ENCODE measurements at places on chromosomes 16 and 17.
A peak's percentile ranks its signal among the peaks of the same experiment; 100 is the strongest.

DNA sequence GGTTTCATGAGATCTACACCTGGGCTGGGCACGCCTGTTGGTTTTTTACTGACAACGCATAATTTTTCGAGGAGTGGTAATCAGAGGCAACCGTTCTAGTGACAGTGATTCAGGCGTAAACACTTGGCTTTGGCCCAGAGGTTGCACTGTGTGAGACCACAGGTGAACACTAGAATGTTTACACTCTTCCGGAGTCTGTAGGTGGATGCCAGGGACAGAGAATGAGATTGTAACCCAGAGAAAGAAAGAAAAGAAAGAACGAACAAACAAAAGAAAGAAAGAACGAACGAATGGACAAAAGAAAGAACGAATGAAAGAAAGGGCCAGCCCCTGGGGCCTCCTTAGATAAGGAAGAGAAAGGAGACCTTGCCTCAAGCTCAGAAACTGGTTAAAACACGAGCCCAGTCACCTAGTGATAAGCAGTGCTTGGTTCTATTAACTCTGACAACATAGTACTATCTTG is 113.2 kb downstream of the PRKCB start:
- no peak for DNase-seq

- no peak for DNase-seq
Measured at GRCh38 chr16:78984887-78985464, 615.6 kb downstream of the MAF start.

GRCh38 chr17:78146471-78146869 is 285 bp downstream of the C17orf99 start:
- DNase-seq: peak; percentile 23

DNA sequence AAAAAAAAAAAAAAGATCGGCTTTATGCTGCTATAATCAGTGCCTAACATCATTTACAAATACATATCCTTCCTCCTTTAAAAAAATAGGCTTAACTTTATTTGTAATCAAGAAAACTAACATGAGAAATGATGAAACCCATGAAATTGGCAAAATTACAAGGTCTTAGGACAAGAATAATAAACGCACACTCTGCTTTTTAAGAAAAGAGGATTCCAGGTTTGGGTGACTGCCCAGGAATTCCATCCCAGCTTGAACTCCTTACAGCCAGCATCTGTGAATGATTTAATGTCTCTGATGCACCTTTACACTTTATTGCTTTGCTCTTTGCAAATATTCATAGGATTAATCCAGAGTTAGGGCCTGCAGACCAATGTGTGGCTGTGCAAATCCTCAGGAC is 196.0 kb downstream of the CBLN1 start:
- DNase-seq: no peak

DNA sequence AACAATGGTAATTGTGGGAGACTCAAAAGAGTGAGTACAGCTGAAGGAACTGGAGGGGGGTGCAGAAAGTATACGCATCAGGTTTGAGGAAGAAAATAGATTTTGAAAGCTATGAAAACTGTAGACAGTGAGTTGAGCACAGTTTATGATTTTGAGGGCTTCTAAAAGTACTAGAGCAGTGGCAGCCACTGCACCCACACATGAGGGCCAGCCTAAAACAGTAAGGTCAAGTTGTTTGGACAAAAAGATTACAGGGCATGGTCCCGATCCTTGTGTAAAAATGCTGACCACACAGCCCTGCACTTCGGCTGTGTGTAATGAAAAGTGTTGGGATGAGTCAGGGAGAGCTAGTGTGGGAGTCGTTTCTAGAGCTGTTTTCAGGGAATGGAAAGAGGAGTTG is 2282.1 kb downstream of the TP53TG3F start:
- no peak for DNase-seq

GRCh38 chr17:28610376-28610775 is 3.6 kb downstream of the RSKR start:
- DNase-seq: no peak

DNA sequence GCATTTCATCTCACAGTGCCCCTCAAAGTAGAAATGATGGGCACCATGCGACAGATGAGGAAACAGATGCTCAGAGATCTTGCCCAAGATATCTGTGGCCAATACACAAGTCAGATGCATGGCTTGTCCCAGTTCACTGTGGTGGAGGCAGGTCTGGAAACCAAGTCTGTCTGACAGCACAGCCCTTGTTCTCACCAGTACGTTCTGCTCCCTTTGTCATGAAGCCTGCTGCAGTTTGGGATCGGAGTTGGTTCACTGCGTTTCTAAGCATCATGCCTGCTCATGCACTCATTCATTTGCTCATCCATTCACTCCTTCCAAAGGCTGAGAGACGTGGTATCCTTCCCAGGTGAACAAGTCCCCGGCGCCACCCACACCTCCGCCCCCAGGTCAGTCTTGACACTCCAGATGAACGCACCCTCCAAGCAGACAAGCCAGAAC is 27.2 kb upstream of the MEAK7 start:
- DNase-seq: no peak

DNA sequence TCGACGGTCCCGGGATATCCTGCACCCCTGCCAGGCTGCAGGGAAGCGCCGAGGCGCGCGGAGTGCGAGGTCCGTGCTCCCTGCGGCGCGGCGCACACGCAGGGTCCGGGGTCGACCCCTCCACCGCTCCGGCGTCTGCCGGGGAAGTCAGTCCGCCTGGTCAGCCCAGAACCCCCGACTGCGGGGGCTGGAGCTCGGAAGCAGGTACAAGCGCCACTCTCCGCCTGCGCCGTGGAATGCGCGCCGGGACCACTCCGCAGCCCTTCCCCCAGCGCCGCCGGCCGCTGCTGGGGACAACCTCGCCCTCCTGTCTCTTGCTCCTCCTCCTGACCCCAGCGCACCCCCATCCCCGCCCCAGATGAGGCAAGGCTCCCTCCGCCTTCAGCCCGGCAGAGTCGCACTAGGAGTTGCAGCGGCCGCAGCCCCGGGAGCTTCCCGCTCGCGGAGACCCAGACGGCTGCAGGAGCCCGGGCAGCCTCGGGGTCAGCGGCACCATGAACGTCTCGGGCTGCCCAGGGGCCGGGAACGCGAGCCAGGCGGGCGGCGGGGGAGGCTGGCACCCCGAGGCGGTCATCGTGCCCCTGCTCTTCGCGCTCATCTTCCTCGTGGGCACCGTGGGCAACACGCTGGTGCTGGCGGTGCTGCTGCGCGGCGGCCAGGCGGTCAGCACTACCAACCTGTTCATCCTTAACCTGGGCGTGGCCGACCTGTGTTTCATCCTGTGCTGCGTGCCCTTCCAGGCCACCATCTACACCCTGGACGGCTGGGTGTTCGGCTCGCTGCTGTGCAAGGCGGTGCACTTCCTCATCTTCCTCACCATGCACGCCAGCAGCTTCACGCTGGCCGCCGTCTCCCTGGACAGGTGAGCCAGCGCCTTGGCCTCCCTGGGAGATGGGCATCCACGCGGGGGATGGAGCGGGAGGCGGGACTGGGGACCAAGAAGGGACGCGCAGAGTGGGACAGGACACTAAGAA is at the start of gene GALR2:
TSS of gene GALR2 (plus strand) at position 392 of the 974 bp plus-strand sequence. CDS start at position 495, 103 bp downstream.
- DNase-seq: no peak

- DNase-seq: no peak
Measured at GRCh38 chr17:73248532-73248931, 13.1 kb downstream of the CPSF4L start.

- DNase-seq: no peak
Measured at GRCh38 chr17:1186214-1186820, 6.5 kb upstream of the ABR start.

- DNase-seq: no peak
Measured at GRCh38 chr16:11051879-11052808, 107.8 kb downstream of the CLEC16A start.

GRCh38 chr16:66360624-66361324 is 5.7 kb upstream of the CDH5 start:
- no peak for DNase-seq

DNA sequence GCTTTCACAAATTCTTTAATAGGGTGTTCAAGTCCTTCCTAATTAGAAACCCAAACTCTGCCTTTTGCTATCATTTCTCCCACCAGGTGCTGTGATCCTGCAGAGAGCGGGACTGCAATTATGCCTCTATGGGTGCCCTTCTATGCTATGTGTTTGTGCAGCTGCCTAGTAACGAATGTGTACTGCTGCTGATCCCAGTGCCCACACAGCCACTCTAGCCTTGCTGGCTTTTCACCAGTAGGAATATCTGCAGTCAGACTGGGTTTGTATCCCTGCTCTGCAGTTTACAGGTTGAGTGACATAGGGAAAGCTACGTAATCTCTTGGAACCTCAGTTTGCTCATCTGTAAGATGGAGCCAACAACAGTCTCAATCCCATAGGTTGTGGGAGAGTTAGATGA is 179.6 kb upstream of the IRX3 start:
- no peak for DNase-seq

DNA sequence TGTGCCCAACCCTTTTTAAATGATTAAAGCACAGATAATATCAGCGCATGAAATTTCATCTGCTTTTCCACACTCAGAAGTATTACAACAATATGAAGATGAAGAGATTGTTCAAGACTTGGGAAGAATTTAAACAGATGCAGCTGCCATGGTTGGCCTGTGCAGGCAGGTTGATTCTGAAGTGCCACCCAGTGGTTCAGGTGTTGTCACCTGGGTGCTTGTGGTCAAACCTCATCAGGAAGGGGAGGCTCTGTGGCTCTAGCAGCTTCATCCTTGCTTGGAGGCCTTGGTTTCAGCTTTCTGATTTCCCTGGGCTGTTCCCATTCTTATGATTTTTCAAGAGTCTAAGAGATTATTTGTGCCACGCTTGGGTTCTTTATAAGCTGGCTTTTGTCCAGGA is 22.2 kb upstream of the CLEC18C start:
- no peak for DNase-seq

GRCh38 chr16:55444754-55445485 is 34.1 kb upstream of the MMP2 start:
- no peak for DNase-seq

GRCh38 chr17:75922173-75922961 is 17.7 kb upstream of the MRPL38 start:
- no peak for DNase-seq

DNA sequence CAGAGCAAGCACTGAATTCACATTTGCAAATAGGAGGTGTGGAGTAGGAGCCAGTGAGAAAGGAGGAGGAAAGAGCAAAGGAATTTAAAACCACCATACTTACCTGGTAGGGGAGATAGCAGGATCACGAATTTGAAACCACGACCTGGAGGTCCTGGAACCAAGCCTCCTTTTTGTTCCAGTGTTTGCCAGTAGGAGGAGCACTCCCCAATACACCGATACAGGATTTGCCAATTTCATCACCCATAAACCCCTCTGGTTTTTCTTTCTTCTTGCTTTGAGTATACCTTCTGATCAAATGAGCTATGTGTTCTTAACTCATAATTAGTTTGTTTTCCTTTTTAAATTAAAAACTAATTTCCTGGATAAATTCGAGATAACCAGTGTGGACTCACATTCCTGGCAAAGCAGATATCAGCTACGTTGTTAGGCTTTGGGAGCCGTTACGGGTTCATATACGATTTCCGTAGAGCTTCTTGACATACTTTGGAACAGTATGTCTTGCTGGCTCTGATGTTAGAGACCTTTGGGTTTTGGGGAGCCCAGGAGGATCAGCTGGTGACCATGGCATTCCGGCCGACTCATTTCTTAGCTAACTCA is 22.7 kb downstream of the BCO1 start:
- no peak for DNase-seq

DNA sequence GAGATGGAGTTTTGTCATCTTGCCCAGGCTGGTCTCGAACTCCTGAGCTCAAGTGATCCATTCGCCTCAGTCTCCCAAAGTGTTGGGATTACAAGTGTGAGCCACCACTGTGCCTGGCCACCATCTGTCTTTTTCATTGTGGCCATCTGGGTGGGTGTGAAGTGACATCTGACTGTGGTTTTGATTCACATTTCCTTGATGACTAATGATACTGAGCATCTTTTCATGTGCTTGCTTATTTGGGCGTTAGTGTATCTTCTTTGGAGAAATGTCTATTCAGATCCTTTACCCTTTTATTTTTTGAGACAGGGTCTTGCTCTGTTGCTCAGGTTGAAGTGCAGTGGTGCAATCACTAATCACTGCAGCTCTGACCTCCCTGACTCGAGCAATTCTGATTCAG is 53.9 kb upstream of the ERN1 start:
- no peak for DNase-seq

DNA sequence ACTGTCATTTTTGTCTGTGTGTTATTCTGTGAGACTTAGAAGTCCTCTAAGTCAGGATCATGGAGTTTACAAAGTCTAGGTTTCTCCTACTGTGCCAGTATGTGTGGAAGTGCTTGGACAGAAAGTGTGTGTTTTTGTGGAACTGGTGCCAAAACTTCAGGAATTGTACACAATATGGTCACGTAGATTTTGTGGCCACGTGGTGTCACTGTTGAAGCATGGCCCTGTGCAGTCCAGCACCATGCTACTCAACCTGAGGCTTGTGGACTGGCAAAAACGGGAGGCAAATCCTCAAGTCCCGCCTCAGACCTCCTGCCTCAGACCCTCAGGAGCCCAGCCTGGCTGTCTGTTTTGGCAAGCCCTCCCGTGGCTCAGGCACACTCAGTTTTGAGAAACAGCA is 16.7 kb upstream of the ALKBH5 start:
- DNase-seq: no peak

DNA sequence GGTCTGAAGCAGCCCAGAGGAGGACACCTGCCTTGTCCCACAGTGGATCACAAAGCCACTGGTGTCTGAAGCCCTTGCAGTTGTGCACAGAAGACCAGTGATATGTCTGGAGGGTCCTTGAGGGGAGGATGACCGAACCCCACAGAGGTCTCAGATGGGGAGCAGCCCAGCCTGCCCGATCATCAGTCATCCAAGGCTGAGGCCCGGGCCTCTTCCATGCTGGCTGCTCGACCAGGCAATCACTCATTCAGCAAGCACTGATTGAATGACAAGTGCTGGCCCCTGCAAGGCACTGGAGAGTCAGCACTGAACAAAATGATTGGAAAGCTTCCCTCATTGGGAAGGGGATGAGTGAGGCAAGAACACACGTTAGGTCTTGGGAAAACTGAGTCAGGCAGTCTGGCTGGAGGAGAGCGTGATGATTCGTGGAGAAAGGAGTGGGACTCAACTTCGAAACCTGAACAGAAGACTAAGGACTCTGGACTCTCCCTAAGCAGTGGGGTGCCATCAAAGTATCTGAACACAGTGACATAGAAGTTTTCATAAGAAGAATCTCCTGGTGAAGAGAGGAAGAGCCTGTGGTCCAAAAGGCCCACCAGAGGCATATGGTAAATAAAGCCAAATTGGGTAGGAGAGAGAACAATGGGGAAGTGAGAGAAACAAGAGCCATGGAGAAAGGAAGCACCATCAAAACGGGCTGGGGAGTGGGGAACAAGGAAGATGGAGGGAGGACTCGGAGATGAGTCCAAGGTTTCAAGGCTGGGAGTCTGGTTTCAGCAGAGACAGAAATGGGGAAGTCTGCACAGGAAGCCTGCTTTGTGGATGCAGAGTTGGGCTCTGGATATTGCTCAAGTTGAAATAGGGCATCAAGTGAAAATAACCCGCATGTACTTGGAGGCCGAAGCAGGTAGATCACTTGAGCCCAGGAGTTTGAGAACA is 10.2 kb downstream of the PIK3R5 start:
- no peak for DNase-seq

GRCh38 chr17:50570528-50570927 is 10.0 kb downstream of the CACNA1G start:
- DNase-seq: no peak

- peak; percentile 60 for DNase-seq
Measured at GRCh38 chr17:1228781-1229348, 41.4 kb upstream of the BHLHA9 start.

GRCh38 chr17:78335209-78335608 is 24.7 kb downstream of the SOCS3 start:
- no peak for DNase-seq

GRCh38 chr16:67989322-67990017 is 9.2 kb upstream of the DPEP3 start:
- DNase-seq: no peak
